ENCODE measurements at places on chromosomes 12 and 14.

- no peak for DNase-seq
These were observed 202.7 kb downstream of the PRKD1 start for GRCh38 chr14:29724991-29725390.

DNA sequence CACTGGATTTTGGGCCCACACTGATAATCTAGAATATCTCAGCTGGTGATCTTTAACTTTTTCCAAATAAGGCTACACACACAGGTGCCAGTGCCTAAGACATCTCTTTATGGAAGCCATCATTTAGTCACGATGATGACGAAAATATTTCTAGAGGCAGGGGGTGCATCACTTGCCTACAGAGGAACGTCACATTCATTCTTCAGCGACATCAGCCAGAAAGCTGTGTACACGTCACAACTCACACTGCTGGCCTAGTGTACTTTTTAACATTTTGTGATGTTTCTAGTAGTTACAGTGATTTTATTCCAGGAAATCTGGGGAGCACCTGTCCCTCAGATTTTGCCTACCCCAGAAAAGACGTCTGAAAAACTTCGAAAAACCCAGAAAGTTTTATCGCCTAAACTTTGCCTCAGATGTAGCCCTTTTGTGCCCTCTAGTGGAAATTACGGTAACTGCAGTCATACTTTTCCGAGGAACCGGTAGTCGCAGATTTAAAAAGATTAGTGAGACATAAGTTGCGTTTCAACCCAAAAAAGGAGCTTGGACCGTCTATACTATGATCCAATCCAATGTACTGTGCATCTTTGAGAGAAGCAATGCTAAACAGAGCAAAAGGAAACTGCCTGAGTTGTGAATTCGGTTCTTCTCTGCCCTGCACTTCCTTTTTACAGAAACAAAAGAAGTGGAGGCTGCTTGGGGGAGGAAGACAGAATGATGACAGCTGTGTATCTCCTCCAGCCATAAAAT, 64.3 kb upstream of the STON2 start:
- DNase-seq = peak; percentile 70

- no peak for DNase-seq
These were observed 35.3 kb downstream of the METAP2 start for GRCh38 chr12:95509300-95509699.

GRCh38 chr12:55891310-55891709, 36.4 kb downstream of the PYM1 start:
- DNase-seq = no peak

- no peak for DNase-seq
These were observed 8.1 kb downstream of the AVIL start for GRCh38 chr12:57810450-57810849.

- no peak for DNase-seq
These were observed 41.9 kb downstream of the PSMA6 start for GRCh38 chr14:35333797-35334743.

GRCh38 chr12:67589078-67589477, 59.5 kb upstream of the DYRK2 start:
- DNase-seq = no peak

DNA sequence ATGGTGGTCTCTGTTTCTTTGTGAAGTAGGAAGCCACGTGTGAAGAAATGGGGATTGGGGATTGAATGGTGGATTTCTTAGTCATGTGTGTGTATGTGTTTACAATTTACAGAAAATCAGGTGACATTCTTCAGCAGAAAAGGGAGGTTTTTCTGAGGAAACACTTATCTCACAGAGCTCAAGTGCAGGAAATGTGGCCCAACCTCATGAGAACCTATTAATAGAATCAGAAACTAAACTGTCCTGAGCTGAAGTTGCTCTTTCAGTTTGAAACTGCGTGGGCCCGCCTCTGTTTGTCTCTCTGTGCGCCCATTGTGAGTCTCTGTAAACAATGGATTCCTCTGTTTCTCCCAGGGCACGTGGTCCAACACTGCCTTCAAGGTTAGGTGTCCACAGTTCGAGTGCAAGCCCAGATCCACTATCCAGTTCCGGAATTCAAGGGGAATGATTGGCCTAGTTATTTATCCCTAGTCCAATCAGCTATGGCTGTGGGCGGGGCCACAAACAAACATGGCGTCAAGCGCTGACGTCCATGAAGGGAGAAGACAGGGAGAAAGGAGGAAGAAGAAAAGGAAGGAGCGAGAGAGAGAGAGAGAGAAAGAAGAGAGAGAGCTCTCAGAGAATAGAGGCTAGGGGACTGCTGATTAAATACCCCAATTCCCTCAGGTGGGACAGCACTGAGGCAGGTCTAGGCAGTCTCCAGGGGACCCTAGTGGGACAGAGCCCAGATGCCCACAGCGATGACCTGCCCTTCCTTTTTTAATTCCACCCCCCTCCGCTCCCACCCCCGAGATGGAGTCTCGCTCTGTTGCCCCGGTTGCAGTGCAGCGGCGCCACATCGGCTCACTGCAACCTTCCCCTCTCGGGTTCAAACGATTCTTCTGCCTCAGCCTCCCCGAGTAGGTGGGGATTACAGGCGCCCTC, 31.4 kb upstream of the C12orf76 start:
- DNase-seq = no peak

GRCh38 chr12:108640802-108641445, 7.2 kb upstream of the SELPLG start:
- DNase-seq = no peak

- no peak for DNase-seq
These were observed 64.7 kb upstream of the JDP2 start for GRCh38 chr14:75363130-75363529.

- DNase-seq = no peak
These were observed 132.7 kb downstream of the RBM19 start for GRCh38 chr12:113833422-113833821.

- DNase-seq = no peak
These were observed 1981.7 kb upstream of the FLRT2 start for GRCh38 chr14:83548061-83548839.

DNA sequence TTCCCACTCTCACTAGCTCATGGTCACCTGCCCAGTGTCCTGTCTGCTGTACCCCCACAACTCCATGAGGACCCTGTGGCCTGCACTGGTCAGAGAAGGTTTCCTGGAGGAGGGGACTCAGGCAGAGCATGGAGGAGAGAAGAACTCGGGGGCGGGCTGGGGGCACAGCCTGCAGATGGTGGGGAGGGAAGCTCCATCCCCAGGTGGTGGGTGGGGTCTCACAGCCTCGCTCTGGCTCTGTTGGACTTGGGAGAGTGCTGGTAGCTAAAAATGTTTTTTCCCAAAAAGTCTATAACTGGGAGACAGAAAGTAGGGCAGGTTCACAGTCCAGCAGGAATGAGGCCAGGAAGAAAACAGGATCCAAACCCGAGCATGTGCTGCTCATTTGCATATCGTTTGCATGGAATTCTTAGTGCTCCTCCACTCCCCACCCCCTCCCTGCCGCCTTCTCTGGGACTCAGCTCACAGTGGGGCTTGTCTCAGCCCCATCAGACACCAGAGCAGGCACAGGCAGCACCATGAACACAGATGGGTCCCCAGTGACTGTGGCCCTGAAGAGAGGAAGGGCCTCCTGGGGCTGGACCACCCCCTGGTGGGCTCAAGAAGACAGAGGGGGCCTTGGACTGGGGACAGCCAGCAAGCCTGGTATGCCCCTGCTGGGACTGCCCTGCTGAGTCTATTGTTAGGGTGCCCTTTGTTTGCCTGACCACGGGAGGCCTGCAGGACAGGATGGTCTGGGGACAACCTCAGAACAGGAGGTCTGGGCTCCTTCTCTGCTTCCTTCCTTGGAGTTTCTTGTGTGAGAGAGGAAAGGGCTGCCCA, 67.0 kb upstream of the SFSWAP start:
- DNase-seq = no peak

- no peak for DNase-seq
These were observed 35.7 kb upstream of the PNMA1 start for GRCh38 chr14:73749706-73750530.

GRCh38 chr14:31785574-31785973, 224.4 kb downstream of the NUBPL start:
- no peak for DNase-seq

- DNase-seq = no peak
These were observed 73.5 kb downstream of the RIN3 start for GRCh38 chr14:92586963-92587699.

GRCh38 chr14:74938531-74939495, 15.8 kb upstream of the RPS6KL1 start:
- no peak for DNase-seq

- no peak for DNase-seq
These were observed 20.4 kb downstream of the GPR65 start for GRCh38 chr14:88025313-88025712.

DNA sequence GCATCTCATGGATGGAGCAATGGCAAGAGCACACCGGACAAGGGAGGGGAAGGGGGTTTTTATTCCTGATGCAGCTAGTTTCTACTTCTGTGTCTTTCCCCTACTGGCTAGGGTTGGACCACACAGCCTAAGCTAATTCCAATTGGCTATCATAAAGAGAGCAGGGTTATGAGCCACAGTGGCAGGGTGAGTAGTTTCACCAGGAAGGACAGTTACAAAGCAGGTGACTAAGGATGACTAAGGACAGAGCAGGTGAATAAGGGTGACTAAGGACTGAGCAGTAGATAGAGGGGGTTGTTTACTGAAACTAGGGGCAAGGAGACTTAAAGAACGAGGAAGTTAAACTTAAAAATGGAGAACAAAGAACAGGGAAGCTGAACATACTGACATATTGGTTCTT, 321.4 kb upstream of the SEL1L start:
- no peak for DNase-seq

DNA sequence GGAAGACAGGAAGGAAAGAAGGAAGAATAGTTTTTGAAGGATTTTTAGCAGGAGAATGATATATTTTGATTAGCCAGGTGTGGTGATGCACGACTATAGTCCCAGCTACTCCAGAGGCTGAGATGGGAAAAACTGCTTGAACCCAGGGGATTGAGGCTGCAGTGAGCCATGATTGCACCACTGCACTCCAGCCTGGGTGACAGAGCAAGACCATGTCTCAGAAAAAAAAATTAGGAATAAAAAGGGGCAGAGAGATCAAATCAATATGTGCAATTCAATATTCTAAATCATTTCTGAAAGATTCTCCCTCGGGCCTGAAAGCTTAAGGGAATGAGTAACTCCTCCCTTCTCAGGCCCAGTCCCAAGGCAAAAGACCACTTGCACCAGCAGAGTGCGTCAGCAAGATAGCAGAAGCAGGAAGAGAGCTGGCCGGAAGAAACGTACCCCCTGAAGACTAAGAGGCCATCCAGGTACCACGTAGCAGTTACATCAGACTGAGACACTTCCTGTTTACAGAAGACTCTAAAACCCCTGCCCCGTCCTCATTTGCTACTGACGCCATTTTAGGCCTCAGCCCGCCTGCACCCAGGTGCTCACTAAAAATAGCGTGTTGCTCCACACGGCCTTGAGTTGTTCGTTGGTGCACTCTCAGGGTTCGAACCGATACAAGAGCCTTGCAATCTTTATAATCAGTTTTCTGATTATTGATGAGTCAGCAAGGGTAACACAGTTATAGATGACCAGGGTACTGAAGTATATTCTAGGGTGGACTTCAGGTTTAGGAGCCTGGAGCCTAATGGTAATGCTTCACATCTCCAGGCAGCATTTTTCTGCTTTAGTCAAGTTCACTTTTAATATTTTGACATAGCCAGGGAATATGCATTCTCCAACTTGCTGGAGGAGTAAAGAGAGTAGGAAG, 57.7 kb upstream of the CSRP2 start:
- no peak for DNase-seq

DNA sequence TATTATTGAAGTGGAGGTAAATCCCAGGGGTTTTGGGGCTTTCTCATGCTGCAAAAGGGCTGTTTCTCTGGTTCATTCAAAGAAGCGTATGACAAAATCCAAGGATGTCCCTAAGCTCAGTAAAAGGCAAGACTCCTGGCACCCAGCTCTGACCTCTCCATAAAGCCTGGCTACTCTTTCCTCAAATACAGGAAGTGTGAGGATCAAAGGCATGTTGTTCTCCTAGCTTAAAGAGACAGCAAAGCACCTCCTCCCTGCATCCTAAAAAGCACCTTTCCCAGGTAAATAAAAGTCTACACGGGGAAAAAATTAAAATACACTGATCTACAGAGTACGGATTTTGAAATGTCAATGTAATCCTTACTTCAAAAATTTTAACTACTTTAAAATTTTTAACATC, 118.6 kb downstream of the LMNTD1 start:
- no peak for DNase-seq

All from endothelial cell (in vitro differentiated cells).